ENCODE measurements at places on chromosomes 4 and X.
A peak's percentile ranks its signal among the peaks of the same experiment; 100 is the strongest.

DNA sequence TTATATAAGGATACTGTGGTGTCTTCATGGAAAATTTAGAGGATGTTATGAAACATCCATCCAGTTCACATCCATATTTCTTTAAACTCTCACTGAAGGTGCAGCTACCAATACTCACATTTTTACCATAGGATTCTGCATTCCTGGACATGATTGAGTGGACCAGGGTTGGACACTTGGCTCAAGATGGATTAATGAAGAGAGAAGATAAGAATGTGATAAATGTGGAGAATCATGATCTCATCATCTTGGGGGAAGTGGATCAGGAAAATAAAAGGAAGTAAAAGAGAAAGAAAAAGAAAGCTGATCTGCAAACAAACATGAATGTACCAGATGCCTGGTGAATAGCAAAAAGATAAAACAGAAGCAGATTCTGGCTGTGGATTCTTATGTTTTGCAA, 175.4 kb downstream of the NPFFR2 start:
- DNase-seq = no peak

DNA sequence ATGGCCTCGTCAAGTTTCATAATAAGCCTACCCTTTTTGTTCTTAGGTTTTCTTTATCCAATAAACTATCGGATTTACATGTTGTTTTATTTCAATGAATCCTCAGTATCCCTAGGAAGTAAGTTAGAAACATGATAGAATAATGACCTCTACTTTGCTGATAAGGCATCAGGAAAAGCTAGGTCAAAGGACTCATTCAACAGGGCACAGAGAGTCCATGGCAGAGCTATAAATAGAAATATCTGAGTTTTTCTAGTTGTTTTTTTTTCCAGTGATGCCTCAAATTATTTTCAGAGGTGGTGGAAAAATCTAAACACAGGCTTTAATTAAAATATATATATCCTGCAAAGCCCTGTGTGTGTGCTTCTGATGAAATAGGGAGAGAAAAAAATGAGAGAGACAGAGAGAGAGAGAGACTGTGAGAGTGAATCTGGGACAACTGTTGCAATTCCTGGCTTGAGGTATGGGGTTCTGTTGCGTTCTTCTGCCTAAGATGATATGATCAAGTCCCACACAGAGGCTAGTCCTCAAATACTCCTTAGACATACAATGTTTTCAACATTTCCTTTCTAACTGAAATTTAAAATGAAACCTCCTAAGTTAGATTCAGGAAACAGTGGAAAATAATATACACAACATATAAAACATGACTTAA, 139.9 kb downstream of the HDX start:
- DNase-seq = no peak

DNA sequence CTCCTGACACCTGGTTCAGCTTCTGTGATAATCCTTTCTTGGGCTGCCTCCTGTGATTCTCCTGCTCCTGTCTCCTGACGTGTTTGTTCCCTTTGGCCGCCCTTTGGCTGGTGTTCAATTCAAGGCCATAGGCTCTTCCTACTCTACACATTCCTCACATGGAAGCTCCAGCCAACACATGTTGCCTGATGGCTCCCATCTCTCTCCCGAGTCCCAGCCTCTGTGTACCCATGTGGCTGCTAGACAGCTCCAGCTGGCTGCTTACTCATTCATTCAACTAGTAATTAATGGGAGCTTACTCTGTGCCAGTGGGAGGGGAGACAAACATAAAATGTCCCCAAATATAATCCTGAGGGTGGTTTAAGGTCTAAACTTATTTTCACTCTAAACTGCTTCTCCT, 9.2 kb upstream of the MED28 start:
- no peak for DNase-seq

DNA sequence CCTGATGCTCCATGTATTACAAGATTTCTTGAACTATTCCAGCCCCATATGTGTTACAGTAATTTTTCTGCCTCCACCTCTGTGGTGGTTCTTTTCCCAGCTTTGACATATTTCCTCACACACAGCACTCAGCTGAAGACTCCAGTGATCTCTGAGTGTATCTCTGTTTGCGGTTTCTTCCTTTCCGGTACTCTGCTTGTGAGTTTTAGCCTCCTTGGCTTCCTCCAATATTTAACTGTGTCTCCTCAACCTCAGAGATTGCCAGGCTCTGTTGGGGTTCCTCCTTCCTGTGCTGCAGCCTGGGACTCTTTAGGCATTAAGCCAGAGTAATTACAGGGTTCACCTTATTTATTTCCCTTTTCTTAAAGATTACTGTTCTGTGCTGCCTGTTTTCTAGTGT, 73.2 kb downstream of the NFKB1 start:
- DNase-seq = no peak

DNA sequence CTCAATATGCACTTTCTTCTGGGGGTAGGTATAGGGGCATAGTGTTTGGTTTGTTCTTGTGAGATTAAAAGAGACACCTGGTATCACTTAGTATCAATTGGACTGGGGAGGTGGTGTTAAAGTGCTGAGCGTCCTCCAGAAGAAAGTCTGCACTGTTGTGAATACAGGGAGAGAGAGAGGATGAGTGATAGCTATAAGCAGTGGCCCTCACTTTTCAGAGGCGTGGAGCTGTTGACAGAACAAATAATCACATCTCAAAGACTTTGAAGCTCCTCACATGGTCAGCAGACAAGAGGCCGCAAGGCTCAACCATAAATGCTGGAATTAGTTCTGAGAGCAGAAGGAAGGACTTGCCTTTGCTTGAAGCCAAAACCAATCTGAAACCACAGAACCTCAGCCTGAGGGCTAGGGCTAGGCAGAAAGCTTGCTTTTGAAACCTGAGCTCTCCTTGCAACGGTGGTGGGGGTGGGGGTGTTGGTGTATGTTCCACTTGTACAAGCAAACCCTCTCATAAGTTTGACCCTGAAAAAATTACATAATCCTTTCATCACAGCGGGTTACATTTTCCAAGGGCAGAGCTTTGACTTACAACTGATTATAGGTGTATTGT, 123.2 kb upstream of the SCML1 start:
- DNase-seq = no peak

GRCh38 chr4:166941629-166942028, 292.7 kb downstream of the SPOCK3 start:
- no peak for DNase-seq

DNA sequence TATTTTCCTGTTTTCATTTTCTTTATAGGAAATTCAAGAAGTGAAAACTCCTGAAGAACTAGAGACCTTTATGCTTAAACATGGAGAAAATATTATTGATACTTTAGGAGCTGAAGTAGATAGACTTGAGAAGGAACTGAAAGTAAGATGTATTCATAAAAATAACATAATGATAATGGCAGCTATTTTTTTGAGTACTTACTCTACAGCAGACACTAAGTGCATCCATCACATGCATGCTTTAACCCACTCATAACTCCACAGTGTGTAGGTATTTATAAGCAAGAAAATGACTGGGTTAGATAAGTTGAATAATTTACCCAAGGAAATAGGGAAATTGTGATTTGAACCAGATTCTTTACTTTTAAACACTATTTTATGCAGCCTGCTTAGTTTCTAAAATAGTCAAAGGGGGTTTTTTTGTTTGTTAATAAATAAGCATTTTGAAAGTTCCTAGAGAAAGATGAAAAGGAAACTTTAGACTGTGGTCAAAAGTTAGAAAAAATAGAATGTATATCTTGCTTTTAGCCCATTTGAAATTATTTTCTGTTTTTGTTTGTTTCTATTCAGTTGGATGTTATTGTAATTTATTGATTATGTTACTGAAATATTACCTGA, 74.2 kb downstream of the BEND4 start:
- no peak for DNase-seq

DNA sequence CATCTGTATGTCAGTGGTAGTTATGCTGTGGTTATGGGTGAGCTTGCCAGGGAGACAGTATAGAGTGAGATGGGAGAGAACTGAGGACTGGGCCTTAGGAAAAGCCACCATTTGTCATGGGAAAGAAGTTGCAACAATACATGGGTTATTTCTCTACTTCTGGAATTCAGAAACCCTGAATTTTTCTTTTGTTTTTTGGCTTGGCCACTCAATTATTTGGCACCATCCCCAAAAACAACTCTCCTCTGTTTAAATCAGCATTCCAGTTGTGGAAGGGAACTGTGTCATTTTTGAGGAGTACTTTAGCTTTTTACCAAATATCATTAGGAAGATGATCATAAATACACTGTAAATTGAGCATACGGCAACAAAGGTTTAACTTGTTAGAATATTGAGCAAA, 41.1 kb upstream of the ACSL4 start:
- no peak for DNase-seq

DNA sequence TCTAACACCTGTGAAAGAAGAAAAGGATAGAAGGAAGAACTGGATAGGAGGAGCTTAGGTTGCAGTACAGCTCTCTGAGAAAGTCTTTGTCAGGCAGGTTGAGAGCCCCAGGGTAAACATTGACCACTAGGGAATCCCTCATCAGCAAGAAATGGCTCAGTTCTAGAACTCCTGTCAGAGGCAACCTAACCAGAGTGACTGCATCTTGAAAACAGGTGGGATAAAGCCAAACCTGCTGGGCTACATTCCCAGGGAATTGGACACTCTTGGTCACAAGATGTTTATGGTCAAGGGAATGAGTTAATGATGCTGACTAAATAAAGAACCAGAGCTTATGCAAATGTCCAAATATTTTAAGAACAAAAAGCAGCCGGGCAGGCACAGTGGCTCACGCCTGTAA, 108.3 kb upstream of the MED14 start:
- no peak for DNase-seq

- DNase-seq = no peak
Observed at GRCh38 chr4:76219299-76220055, 5.9 kb upstream of the SCARB2 start.

- no peak for DNase-seq
Observed at GRCh38 chr4:13543839-13544605, at the start of gene NKX3-2. Gene NKX3-2 (minus strand): TSS chr4:13544508. CDS start chr4:13544414, 94 bp downstream.

GRCh38 chr4:87274803-87275202, 47.9 kb downstream of the HSD17B13 start:
- DNase-seq = no peak

- no peak for DNase-seq
Observed at GRCh38 chr4:992297-993110, 700 bp downstream of the SLC26A1 start.

GRCh38 chrX:13076176-13076961, 31.9 kb upstream of the FAM9C start:
- no peak for DNase-seq

DNA sequence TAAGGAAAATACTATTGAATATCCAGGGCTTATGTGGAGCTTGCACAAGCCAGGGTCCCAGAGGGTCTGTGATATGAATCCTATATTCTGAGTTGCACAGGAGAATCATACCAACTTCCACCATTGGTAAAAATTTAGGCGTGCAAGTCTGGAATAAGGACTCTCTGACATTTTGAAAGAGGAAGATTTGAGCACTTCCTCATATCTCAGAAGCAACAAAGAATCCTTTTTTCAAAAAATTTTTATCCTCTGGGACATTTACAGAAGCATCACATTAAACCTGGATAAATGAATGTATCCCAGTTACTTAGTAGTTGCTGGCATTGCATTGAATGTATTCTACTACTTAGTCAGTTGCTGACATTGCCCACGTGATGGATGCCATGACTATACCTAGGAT, 24.2 kb upstream of the CAMK2D start:
- no peak for DNase-seq

GRCh38 chrX:40153345-40154249, 55.8 kb upstream of the BCOR start:
- no peak for DNase-seq

DNA sequence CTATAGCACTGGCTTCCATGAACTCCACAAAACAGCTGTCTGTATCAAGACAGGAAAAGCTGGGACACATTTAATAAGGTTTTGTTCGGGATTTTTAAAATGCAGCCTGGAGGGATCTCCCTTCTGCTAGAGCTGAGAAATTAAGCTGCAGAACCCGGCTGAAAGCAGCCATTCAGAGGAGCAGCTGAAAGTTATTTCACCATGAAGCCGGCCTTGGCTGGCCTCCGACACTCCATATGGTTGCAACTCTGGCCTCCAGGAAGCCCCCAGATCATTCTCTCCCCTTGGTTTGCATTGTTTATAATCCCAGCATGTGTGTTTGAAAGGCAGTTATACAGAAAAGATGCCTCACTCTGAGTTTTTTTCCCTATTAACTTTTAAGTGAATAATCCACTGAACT, 239.4 kb downstream of the SPATA18 start:
- no peak for DNase-seq

DNA sequence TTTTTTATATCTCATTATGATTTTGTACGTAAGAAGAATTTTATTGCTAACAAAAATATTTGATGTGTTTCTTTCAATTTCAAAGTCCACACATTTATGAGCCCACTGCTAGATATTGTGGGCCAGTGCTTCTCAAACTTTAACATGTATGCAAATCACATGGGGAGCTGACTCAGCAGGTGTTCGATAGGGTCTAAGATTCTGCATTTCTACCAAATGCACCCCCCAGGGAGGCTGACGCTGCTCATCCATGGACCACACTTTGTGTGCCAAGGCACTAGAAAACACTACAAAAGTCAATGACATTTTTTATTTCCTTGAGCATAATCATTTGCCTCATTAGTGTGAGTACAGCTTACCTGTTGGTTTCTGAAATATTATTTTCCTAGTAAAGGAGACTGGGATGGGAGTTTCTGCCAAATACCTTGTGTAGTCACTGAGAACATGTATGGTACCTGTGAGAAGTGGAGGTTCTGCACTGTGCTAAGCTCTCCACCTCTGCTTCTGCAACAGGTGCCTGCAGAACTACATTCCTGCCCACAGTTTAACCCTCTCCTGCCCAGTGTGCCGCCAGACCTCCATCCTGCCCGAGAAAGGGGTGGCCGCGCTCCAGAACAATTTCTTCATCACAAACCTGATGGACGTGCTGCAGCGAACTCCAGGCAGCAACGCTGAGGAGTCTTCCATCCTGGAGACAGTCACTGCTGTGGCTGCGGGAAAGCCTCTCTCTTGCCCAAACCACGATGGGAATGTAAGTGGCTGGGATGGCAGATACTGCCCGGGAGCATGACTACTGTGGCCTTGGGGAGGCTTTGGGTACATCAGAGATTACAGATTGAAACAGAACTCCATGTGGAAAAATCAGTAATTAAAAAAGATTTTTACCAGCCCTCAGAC, 68.9 kb upstream of the MND1 start:
- DNase-seq = no peak

DNA sequence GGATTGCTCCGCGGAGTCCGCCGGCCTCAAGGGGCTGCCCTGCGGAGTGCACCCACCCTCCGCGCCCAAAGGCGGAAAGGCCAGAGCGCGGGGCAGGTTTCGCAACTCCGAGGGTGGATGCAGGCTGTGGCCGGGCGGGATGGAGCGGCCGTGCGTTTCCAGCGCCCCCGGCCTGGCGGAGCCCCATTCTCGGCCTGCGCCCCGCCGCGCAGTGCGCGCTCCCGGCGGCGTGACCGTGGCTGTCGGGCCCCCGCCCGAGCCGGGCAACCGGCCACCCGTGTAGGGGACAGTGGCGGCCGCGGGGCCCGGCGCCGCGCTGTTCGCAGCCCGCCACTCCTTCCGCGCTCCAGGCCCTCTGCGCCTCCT, 331 bp downstream of the SETD7 start:
- peak; percentile 44 for DNase-seq

- no peak for DNase-seq
Observed at GRCh38 chr4:181504924-181505323, 738.3 kb upstream of the TENM3 start.
